ENCODE measurements at places on chromosomes 2 and 18. TPM values are rescaled to one million over a fixed set of nuclear protein-coding genes. Genes with fewer than 3 reads are reported as not detected.

The TXNDC2 gene
- not detected for total RNA-seq

The PMS1 gene
- total RNA-seq: 38.3 TPM

The PARD6G gene
- not detected for total RNA-seq

The BIN1 gene
- total RNA-seq: 43.0 TPM

The GPR45 gene
- total RNA-seq: not detected

The BOK gene
- 0.35 TPM for total RNA-seq
